ENCODE measurements at places on chromosomes 16 and 17.

DNA sequence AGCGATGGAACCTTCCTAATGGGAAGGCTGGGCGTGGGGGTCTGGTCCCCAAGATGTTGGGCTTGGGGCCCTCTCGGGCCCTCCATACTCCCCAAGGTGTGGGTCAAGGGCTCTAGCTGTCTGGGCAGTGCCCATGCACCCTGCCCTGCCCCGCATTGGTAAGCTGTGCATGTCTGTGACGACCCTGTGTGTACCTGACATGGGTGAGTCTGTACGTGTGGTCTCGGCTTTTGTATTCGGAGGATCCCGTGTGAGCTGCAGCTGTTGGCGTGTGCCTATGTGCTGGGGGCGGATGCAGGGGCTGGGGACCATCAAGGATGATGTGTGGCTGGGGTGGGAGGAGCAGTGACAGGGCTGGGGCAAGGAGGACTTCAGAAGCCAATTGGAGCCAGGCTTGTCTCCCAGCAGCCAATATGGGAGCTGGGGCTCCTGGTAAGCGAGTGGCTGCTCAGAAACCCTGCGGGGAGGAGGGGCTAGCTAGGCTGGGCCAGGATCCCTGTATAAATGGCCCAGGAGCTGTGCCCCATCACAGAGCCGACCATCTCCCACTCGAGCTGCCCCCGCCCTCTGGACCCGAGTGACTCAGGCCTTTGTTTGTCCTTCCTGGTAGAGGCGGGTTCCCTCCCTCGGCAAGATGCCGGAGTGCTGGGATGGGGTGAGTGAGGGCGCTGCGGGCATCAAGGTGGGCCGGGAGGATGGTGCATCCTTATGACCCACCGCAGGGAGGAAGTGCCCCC lies at the start of gene NDRG4:
NDRG4 (plus strand) TSS at position 529 of the 737 bp plus-strand sequence; CDS start at position 635, 106 bp downstream.
- no peak for DNase-seq

DNA sequence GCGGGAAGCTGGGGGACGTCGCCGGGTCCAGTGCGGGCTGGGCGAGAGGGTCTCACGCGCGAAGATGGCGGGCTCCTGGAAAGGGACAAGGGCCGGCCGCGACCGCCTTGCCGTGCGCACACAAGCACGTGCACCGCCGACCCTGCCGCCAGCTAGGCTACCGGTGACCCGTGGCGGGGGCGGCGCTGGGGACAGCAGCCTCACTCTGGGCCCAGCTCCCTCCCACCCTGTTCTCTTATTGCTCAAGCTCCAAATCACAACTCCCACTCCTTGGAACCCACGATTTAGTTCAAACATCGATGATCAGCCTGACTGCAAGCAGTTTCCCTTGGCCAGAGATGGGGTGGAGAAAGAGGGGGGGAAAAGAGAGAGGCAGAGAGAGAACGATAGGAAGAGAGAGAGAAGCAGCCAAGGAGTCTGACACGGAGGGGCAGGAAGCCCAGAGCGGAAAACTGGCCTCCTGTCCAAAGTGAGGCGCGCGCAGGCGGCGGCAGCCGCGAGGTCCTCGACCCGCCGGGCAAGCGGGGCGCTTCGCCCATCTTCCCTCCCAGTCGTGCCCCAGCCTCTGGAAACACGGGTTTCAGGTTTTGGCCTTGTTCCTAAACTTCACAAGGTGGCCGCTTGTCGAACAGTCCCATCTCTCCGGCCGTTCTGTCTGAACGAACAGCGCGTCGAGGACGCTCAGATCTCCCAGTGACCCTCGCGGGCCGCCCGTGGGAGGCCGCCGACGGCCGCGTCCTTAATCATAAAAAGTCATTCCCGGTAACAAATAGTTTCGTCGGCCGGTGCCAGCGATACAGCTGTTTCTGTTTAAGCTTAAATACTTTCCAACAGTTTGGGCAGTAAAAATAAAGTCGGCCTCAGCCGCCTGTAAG lies 1.7 kb upstream of the CBX8 start:
- DNase-seq = no peak

DNA sequence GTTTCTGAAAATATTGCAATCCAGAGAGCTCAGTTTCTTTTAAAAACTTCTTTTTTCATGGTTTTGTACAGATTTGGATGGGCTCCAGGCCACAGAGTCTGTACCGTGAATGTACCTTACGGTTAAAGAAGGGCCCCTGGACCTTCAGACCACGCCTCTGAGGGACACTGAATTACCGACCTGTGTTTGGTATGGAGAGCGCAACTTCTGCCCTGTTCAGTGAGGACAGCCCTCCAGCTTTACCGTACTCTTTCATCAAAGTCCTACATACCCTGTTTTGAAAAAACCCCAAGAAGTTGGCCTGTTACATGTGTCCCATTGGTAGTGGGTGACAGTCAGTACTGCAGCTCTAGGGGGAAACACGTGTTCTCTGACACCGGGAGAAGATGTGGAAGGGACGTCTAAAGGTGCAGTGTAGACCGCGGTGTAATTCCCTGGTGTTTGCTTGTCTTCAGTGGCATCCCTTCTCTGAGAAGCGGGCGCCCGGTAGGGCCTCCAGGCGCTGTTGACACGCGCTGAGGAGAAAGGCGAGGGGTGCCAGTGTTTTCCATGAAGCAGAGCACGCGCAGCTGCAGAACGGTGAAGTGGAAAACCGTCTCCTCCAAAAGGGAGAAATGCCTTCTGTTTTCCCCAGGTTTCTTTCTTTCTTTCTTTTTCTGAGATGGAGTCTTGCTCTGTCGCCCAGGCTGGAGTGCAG lies 6.2 kb downstream of the PGS1 start:
- no peak for DNase-seq

DNA sequence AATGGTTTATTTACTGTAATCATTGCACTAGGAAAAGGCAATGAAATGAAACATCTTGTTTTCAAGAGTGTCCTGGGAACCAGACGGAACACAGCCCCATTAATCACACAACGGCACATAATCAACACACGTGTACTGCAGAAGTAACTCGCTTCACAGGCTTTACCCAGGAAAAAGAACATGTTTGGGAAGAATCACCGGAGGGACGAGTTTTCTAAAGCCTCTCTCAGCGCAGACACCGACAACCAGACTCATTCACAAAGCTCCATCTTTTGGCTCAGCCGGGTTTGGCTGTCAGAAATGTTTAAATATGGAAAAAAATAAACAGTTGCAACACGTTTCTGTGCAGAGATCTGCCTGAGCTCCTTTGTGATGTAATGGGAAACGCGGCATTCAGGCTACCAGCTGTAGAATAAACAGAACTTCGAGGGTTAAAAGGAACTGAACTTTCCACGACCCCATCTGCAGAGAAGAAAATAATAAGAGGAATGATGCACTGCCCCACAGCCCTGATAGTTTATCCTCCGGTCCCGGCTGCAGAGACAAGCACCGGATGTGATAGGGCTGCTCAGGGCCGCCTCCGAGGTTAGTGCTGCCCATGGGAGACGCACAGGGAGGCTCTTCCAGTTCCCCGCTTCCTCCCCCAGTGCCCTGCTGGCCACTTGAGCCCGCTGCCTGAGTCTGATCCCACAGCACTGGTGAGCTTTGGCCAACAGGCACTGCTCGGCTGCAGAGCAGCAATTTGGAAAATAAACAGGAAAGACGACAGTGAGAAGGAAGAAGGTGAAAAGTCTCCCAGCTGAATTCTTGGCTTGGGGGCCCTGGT lies 119.8 kb downstream of the HIC1 start:
- no peak for DNase-seq

GRCh38 chr17:76039121-76039520 lies 12.0 kb upstream of the EVPL start:
- DNase-seq = no peak

GRCh38 chr17:68662037-68662432 lies 60.9 kb upstream of the FAM20A start:
- no peak for DNase-seq

DNA sequence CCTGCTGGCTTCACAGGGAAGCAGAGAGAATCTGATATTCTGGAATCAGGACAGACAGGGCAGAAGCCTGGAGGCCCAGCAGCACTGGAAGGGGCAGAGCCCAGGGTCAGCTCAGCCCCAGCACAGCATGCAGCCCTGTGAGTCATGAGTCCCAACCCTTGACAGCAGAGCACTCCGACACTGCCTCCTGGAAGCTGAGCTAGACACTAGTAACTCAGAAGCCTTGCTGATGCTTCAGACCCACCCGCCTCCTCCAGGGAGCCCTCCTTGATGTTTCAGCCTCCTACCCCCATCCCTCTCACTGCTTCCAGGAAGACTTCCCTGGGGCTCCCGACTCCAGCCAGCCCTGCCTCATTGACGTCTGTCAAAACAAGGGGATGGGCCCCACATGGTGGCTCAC lies 6.9 kb downstream of the CAMKK1 start:
- DNase-seq = no peak

GRCh38 chr16:86836503-86837129 lies 258.3 kb downstream of the FOXL1 start:
- DNase-seq = no peak

GRCh38 chr16:80802138-80802537 lies 2.3 kb downstream of the CDYL2 start:
- no peak for DNase-seq

DNA sequence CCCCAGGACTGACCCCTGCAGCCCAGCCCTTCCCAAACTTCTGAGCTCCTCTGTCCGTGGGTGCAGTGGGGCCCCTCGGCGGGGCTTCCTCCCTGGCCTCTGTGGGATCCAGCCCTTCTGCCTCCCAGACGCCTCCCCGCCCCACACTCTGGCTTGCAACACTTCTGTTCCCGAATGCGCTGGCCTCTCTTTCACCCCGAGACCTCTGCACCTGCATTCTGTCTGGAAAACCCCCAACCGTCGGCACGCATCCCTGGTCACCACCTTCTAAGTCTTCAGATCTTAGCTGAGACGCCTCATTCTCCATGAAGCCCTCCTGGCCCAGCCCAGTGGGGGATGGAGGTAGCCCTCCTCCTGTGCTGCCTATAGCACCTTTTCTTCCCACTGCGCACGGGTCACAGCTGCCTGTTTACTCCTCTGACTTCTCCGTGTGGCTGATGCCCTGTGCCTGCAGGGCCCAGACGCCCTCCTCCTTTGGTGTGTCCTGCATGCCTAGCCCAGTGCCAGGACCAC lies 26.4 kb downstream of the TMEM235 start:
- no peak for DNase-seq

- no peak for DNase-seq
These were observed 366.3 kb downstream of the WWOX start for GRCh38 chr16:78465730-78466129.

- DNase-seq = no peak
These were observed 99.2 kb upstream of the CDH8 start for GRCh38 chr16:62135446-62135845.

DNA sequence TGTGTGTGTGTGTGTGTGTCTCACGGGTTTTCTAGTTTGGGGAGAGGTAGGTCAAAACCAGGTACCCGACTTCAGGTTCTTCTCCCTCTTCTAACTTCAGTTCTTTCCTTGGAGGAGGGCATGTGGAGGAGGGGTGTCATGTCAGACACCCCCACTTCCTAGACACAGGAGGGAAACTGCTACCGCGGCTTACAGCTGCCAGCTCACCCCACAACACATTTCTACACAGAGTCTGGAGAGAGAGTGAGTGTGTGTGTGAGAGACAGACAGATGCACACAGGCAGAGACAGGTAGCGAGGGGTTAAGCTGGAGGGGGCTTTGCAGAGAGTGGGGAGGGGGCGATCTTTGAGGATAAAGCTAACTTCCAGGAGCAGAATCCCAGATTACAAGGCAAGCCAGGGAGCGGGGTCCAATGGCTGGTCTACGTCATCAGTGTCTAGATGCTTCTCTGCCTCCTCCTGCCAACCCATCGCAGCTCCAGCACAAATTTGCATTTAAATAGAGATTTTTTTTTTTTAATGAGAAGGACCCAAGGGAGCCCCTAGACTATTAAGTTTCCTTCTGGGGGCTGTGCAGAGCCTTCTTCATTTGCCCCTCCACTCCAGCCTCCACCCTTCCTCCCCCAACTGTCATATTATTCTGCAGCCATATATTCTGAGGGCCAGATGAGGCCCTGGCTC lies 48.9 kb downstream of the MRM1 start:
- DNase-seq = no peak

DNA sequence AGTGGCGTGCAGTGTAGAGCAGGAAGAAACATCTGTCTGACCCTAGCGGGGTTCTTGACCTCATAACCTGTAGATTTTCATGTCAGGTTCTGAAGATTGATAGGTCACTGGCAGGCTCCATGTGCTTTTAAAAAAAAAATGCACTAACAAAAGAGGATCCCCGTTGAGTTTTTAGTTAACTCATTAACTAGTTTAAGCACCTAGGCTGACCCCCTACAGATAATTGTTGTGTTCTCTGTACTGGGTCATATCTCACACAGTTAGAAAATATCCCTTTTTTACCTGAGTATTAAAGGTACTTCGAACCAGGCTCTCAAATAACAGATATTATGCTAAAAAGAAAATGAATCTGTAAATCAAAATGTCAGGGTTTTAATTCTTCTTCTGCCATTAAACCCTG lies 676.6 kb downstream of the CDH11 start:
- no peak for DNase-seq

GRCh38 chr17:825216-825615 lies 43.1 kb downstream of the MRM3 start:
- no peak for DNase-seq

DNA sequence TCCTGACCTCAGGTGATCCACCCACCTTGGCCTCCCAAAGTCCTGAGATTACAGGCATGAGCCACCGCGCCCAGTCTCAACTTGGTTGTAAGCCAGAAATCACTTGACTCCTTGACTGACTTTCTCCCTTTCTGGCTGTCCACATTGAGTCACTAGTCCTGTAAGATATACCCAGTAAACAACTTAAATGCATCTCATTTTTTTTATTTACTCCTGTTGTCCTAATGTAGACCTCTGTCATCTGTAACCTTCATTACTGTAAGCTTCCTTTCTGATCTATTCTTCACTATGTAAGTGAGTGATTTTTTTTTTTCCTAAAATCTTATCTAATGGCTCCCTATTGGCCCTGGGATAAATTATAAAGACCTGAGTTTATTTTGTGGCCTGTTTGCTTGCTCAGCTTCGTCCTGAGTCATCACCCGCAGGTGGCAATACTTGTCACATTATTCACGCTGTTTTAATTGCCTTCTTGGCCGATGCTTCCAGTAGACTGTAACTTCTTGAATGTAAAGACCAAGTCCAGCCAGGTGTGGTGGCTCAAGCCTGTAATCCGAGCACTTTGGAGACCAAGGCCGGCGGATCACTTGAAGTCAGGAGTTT lies 41.0 kb downstream of the PAFAH1B1 start:
- DNase-seq = no peak

GRCh38 chr17:8598913-8599312 lies 31.6 kb downstream of the MYH10 start:
- DNase-seq = no peak

GRCh38 chr17:57976594-57976993 lies 11.5 kb downstream of the VEZF1 start:
- no peak for DNase-seq

GRCh38 chr17:50986989-50987660 lies 121.0 kb upstream of the TOB1 start:
- no peak for DNase-seq

- DNase-seq = no peak
These were observed at the start of gene HIGD1B for GRCh38 chr17:44847586-44847985. Gene HIGD1B, plus strand, starts transcription at chr17:44847883. Its CDS starts 270 bp downstream, at chr17:44848153.

DNA sequence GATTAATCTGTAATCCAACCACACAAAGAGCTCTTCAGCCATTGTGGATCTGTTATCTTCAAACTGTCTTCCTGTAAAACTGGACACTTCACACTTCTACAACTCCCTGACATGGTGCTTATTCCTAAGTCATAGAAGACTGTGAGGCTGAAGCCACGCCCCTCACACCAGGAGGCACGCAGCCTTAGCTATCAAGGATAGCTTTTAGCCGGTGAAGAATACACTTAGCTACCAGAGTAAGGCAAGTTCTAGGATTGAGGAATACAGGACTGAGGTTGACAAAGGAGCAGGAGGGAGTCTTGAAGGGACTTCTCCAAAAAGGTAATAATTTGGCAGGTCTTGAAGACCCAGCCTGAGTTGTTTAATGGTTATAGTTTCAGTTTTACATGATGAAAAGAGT lies 79.8 kb upstream of the GAS7 start:
- DNase-seq = no peak

- DNase-seq = no peak
These were observed 14.7 kb downstream of the IFT140 start for GRCh38 chr16:1597154-1597553.
